ENCODE measurements at places on chromosomes 11 and 22.

DNA sequence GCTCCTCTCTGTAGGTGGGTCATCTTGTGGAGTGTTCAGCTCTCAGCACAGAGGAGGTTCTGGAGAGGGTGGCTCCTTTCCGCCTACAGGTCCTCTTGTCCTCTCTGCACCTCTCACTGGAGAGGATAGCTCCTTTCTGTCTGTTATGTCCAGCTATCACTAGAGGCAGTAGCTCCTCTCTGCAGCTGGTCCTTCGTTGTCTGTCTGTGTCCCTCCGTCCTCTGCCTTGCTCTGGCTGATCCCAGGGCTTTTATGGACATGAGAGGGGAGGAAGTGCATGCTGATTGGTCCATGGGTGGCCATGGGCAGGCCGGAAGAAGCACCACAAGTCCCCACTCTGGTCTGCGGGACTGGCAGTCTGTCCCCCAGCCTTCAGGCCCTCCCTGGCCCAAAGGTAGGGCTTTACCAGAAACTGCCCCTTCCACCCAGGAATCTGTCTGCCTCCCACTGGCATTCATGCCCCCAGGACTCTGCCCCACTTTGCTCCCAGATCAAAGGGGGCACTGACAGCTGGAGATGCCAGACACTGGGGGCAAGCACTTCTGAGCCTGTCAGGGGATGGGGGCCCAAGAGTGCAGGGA is 38.6 kb upstream of the CALCB start:
- no peak for DNase-seq

DNA sequence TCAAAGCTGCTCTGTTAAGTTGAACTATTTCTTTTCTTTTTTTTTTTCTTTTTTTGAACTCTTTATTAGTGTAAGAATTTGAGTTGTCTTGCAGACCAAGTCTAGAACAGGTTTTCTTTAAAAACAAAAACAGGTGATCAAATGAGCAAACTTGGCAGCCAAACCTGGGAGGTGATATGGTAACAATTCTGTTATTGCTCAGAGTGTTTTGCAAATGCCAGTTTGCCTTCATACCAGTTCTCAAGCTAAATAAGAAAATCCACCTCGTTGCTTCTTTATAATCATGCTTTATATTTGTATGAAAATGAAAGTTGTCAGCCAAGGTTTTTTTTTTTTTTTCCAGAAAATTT is 76.9 kb downstream of the DEPDC5 start:
- no peak for DNase-seq

DNA sequence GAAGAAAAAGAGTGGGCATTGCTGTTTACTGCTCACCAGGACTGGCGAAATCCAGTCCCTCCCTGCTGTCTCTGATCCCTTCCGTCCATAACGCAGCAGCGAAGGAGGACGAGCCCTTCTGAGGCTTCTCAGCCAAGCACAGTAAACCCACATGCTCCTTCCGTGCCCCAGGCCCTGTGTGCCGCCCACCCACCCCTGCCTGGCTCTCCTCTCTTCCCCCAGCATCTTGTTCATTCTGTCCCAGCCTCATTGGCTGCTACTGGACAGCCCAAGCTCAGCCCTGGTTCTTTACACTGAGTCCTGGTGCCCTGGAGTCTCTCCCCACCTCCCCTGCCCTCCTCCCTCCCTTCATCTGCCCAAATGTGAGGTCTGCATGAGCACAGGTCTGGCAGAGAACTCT is 559.7 kb downstream of the BRD1 start:
- DNase-seq: no peak

GRCh38 chr11:72821221-72821919 is 7.2 kb downstream of the ATG16L2 start:
- DNase-seq: no peak

DNA sequence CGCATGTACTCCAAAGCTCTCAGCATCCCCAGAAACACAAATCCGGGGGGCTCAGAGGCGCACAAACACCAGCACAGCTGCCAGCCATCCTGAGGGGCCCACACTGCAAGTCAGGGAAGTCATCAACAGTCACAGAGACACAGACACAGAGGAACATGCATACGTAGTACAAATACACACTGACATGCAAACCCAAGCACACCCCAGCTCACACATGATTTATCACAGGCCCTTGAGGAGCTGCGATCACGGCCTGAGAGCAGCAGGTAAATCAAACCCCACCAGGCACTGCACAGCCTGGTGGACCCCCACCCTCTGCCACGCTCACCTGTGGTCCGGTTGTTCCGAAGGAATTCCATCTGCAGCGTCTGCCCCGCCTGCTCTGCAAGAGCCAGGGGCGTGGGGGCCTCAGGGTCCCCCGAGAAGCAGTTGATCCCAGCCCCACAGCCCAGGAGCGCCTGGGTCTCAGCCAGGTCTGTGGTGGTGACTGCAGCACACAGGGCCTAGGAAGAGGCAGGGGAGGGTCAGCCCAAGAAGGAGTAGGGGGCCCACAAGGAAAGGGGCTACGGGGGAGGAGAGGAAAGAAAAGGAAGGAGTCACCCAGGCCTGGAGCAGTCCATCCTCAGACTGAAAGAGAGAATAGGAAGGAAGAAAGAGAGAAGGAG is 28.5 kb upstream of the PDE2A start:
- no peak for DNase-seq

Data from right renal pelvis (tissue), 4 donors.